ENCODE measurements at places on chromosomes 3 and 15. TPM values are rescaled to one million over a fixed set of nuclear protein-coding genes. Genes with fewer than 3 reads are reported as not detected.

Gene EAF2
- 6.4 TPM for total RNA-seq

DNA sequence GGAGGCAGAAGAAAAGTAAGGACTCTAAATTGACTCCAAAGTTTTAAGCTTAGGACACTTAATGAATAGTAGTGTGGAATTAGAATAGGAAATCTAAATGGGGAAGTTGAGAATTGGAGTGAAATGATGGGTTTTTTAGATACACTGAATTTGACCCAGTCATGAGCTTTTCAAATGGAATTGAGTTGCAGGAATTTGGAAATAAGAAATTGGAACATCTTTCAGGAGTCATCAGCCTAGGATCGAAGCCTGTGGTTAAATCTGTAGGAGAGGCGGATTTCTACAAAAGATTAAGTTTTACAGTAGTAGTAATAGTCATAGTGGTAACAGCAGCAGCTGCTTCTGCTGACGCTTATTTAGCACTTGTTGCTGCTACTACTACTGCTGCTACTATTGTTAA, 129.0 kb upstream of the LRRFIP2 start:
- no peak for DNase-seq
- H3K27me3 ChIP-seq: no peaks in the 10 kb centered on the region
- H3K4me3 ChIP-seq: no peak overlapping the region
- H3K36me3 ChIP-seq: peaks cover 10% of the 10 kb centered on the region
- H3K4me1 ChIP-seq: no peaks in the 10 kb centered on the region

- no peaks in the 10 kb centered on the region for H3K36me3 ChIP-seq
- no peaks in the 10 kb centered on the region for H3K4me1 ChIP-seq
- H3K4me3 ChIP-seq: no peak overlapping the region
- no peak overlapping the region for H3K27ac ChIP-seq
- no peaks in the 10 kb centered on the region for H3K27me3 ChIP-seq
- DNase-seq: no peak
Measured at GRCh38 chr3:160130950-160131349, 94.3 kb upstream of the C3orf80 start.

- no peak overlapping the region for H3K27ac ChIP-seq
- H3K4me3 ChIP-seq: no peak overlapping the region
- DNase-seq: no peak
- H3K36me3 ChIP-seq: no peaks in the 10 kb centered on the region
- H3K27me3 ChIP-seq: peaks cover 100% of the 10 kb centered on the region
Measured at GRCh38 chr3:158103081-158103886, 2.9 kb downstream of the SHOX2 start.

Gene TM6SF1
- 7.5 TPM for total RNA-seq

Gene TXNRD3
- 21.4 TPM for total RNA-seq

DNA sequence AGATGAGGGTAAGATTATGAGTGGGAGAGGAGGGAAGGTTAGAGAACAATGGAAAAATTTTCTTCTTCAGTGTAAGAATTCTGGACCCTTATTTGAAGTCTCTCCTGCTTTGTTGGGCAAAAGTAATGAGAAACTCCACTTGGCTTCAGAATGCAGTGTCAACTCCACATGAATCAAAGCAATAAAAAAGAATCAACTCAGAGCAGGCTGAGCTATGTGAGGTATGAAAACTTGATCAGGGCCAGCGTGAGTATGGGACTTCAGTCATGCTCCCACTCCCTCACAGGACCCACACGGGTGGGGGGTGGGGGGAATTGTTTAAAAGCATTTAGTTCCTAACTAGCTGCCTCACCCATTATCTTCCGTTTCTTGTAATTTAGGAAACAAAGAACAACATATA, 502.2 kb downstream of the PDCD6IP start:
- no peak overlapping the region for H3K27ac ChIP-seq
- H3K36me3 ChIP-seq: no peaks in the 10 kb centered on the region
- H3K4me1 ChIP-seq: no peaks in the 10 kb centered on the region
- H3K27me3 ChIP-seq: no peaks in the 10 kb centered on the region
- no peak overlapping the region for H3K4me3 ChIP-seq

DNA sequence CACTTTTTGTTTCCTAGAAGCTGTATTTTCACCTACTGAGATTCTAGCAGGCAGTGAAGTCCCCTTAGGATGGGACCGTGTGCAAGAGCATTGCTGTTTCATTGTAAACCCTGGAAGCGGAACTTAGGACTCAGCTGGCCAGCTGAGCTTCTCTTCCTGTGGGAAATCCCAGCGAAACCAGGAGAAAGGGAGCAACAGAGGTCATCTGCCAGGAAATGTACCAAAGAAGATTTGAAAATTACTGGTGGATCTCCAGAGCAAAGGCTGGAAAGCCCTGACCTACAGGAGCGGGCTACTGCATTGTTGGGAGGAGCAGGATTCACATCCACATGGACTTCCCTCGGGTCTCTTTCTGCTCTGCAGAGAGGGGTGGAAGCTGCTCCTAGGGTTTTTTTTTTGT, 7.6 kb upstream of the ADPRH start:
- H3K27ac ChIP-seq: peak overlapping the region; percentile 4
- no peaks in the 10 kb centered on the region for H3K27me3 ChIP-seq
- no peak for DNase-seq
- no peaks in the 10 kb centered on the region for H3K4me1 ChIP-seq
- H3K4me3 ChIP-seq: no peak overlapping the region

DNA sequence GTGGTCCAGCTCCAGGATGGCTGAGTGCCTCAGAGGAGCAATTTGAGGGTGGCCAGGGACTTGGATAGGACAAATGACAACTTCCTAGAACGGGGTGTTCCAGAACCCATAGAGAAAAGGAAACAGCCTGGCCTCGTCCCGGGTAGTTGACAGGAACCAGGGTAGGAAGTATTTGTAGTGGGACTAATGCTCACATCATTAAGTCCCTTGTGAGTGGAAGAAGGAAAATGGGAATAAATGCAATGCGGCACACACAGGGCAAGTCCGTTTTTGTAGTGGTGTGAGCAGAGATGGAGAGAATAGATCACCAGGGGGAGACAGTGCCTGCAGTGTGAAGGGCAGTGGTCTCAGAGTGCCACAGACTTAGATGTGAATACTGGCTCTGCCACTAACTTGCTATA, 19.6 kb downstream of the TIMP4 start:
- H3K27me3 ChIP-seq: no peaks in the 10 kb centered on the region
- DNase-seq: no peak
- H3K36me3 ChIP-seq: no peaks in the 10 kb centered on the region
- H3K4me3 ChIP-seq: no peak overlapping the region
- H3K4me1 ChIP-seq: no peaks in the 10 kb centered on the region

GRCh38 chr15:77839970-77840905, 207.5 kb upstream of the LINGO1 start:
- no peak overlapping the region for H3K4me3 ChIP-seq
- no peaks in the 10 kb centered on the region for H3K36me3 ChIP-seq
- no peaks in the 10 kb centered on the region for H3K27me3 ChIP-seq
- peak; percentile 46 for DNase-seq

DNA sequence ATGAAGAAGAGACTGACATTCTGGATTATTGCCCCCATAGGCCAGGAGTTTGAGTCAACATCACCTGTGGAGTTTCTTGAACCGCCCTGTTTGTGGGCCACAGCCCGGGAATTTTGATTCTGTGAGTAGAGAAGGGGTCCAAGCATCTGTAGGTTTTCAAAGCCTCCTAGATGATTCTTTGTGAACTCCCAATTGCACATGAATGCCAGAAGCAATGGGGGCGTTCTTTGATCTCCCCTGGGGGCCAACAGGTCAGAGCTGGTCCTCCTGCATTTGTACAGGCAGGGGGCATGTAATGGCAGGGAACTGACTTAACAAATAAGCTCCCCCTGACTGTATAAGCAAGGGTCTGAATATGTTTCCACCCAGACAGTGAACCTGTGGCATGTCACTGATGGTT, 260.3 kb downstream of the SLCO3A1 start:
- DNase-seq: no peak
- H3K27ac ChIP-seq: no peak overlapping the region
- H3K4me3 ChIP-seq: no peak overlapping the region
- peaks cover 7% of the 10 kb centered on the region for H3K4me1 ChIP-seq
- H3K36me3 ChIP-seq: no peaks in the 10 kb centered on the region

GRCh38 chr3:23292432-23292831, 89.3 kb downstream of the UBE2E2 start:
- no peaks in the 10 kb centered on the region for H3K36me3 ChIP-seq
- H3K4me1 ChIP-seq: no peaks in the 10 kb centered on the region
- no peak overlapping the region for H3K4me3 ChIP-seq
- no peaks in the 10 kb centered on the region for H3K27me3 ChIP-seq
- H3K27ac ChIP-seq: no peak overlapping the region

GRCh38 chr3:194058189-194058571, 77.8 kb upstream of the HES1 start:
- no peaks in the 10 kb centered on the region for H3K36me3 ChIP-seq
- H3K27ac ChIP-seq: peak overlapping the region; percentile 36

Gene BCHE
- 87.4 TPM for total RNA-seq

Gene PLA2G4E
- not detected for total RNA-seq

Gene LSAMP
- 22.9 TPM for total RNA-seq

- H3K27ac ChIP-seq: no peak overlapping the region
- H3K27me3 ChIP-seq: no peaks in the 10 kb centered on the region
- H3K36me3 ChIP-seq: no peaks in the 10 kb centered on the region
- no peak for DNase-seq
- H3K4me3 ChIP-seq: no peak overlapping the region
Measured at GRCh38 chr3:148881286-148881685, 16.2 kb downstream of the CPA3 start.

GRCh38 chr3:127547761-127548605, 42.5 kb downstream of the TPRA1 start:
- peak; percentile 83 for DNase-seq
- peak overlapping the region; percentile 62 for H3K4me3 ChIP-seq
- H3K4me1 ChIP-seq: peaks cover 17% of the 10 kb centered on the region
- H3K27me3 ChIP-seq: no peaks in the 10 kb centered on the region
- no peaks in the 10 kb centered on the region for H3K36me3 ChIP-seq

GRCh38 chr3:170132335-170132734, 49.2 kb downstream of the PHC3 start:
- no peak for DNase-seq
- H3K36me3 ChIP-seq: peaks cover 76% of the 10 kb centered on the region
- no peaks in the 10 kb centered on the region for H3K27me3 ChIP-seq
- no peak overlapping the region for H3K4me3 ChIP-seq

Gene CASR
- 0.14 TPM for total RNA-seq

DNA sequence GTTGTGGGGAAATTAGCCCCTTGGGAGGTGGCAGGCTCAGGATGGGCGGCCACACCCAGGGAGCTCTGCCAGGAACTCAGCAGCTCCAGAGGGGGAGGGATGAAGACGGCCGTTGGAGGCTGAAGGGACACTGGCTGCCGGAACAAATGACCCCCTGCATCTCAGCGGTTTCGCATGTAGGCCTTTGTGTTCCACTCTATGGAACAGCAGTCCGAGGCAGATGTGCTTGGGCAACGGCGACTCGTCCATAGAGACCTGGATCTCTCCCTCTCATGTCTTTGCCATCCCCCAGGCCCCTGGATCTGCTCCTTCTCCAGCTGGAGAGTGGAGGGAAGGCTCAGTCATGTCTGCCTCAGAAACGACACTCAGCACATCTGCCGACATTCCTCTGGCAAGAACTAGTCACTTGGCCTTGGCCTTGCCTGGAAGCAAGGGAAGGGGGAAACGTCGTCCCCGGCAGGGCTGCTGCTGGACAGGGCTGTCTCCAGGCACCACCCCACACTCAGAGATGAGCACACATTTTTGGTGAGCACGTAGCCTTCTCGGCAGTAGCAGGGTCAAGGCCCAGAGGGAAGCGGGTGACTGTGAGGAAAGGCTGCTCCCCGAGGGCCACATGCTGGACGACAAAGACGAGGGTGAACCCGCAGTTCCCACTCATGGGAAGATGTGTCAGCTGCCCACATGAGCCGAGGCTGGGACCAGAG, 83.8 kb downstream of the ASB7 start:
- no peaks in the 10 kb centered on the region for H3K36me3 ChIP-seq
- H3K4me1 ChIP-seq: peaks cover 25% of the 10 kb centered on the region
- peak overlapping the region; percentile 75 for H3K27ac ChIP-seq
- H3K27me3 ChIP-seq: no peaks in the 10 kb centered on the region
- no peak overlapping the region for H3K4me3 ChIP-seq

GRCh38 chr15:47384776-47385175, 332.5 kb upstream of the SEMA6D start:
- H3K4me3 ChIP-seq: no peak overlapping the region
- H3K4me1 ChIP-seq: peaks cover 7% of the 10 kb centered on the region
- H3K27me3 ChIP-seq: no peaks in the 10 kb centered on the region
- no peak overlapping the region for H3K27ac ChIP-seq
- no peaks in the 10 kb centered on the region for H3K36me3 ChIP-seq
- DNase-seq: no peak

DNA sequence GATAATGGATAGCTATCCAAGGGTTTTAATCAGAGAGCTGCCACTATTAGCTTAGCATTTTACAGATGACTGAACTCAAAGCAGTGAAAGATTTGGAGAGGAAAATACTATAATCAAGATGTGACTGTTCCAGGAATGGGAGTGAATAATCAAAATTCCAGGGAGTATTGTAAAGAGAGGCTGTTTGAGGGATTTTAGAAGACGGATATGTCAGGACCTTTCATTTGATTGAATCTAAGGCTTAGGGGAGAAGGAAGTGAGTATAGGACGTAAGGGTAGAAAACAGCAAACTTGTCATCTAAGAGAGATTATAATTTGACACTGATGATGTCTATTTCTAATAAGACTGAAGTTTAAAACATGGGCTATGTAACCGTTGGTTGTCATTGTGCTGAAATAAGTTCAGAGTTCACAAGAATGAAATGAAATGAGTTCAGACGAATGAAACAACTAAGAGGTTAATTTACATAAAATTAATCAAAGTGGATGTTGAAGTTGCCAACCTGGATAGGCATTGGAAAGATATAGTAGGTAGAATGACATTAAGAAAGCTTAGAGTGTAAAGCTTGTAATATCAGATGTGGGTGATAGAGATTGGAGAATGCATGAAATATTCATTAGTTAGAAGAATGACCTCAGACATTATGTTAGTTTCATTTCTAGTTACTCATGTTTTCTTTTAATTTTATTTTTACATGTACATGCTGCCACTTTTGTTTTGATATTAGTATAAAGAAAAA, 842.8 kb downstream of the SI start:
- no peaks in the 10 kb centered on the region for H3K27me3 ChIP-seq
- no peak for DNase-seq
- no peak overlapping the region for H3K27ac ChIP-seq
- no peak overlapping the region for H3K4me3 ChIP-seq
- H3K36me3 ChIP-seq: no peaks in the 10 kb centered on the region
- H3K4me1 ChIP-seq: no peaks in the 10 kb centered on the region

DNA sequence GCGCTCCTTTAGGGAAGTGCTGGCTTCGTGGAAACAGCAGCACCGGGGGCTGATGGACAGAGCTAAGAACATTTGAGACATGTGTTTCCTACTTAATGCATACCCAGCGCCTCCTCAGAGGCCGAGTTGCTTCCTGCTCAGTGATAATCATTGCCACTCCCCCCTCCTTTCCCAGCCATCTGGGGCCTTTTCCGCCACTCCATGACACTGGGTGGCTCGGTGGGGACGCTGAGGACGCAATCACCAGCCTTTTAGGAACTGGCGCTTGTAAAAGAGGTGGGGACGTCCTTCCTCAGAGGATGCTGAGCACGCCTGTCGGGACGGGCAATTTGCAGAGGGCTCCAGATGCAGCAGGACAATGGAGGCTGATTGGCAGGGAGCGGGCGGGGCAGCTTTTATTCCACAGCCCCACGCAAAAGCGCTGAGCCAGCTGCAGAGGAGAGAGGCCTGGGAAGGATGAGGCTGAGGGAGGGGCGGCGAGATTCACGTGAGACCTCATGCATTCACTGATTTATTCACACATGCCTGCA, 22.2 kb upstream of the IQSEC1 start:
- H3K27me3 ChIP-seq: peaks cover 7% of the 10 kb centered on the region
- H3K4me3 ChIP-seq: no peak overlapping the region
- H3K27ac ChIP-seq: no peak overlapping the region
- no peaks in the 10 kb centered on the region for H3K36me3 ChIP-seq
- no peak for DNase-seq
- peaks cover 10% of the 10 kb centered on the region for H3K4me1 ChIP-seq

- no peak for DNase-seq
- no peaks in the 10 kb centered on the region for H3K36me3 ChIP-seq
- no peaks in the 10 kb centered on the region for H3K27me3 ChIP-seq
- no peak overlapping the region for H3K27ac ChIP-seq
- H3K4me1 ChIP-seq: no peaks in the 10 kb centered on the region
Measured at GRCh38 chr3:23676093-23676492, 129.7 kb upstream of the UBE2E1 start.
